ENCODE measurements at places on chromosomes 11 and 22. TPM values are rescaled to one million over a fixed set of nuclear protein-coding genes. Genes with fewer than 3 reads are reported as not detected.

The TYR gene
- not detected for total RNA-seq

The MMP8 gene
- 1.3 TPM for total RNA-seq

The KCNJ11 gene
- 1.4 TPM for total RNA-seq

The BAIAP2L2 gene
- not detected for total RNA-seq

The MS4A15 gene
- not detected for total RNA-seq

The GDPD4 gene
- total RNA-seq, result not detected

The RCOR2 gene
- 1.9 TPM for total RNA-seq

The SIRT3 gene
- total RNA-seq, result 7.3 TPM

The CBX6 gene
- total RNA-seq, result 43.1 TPM

The MS4A3 gene
- total RNA-seq, result 0.69 TPM

The CCDC87 gene
- total RNA-seq, result not detected

The PHOX2A gene
- 0.90 TPM for total RNA-seq

The NLRP6 gene
- total RNA-seq, result not detected

The ANO5 gene
- total RNA-seq, result 15.4 TPM

The HORMAD2 gene
- total RNA-seq, result not detected

The RFPL3 gene
- not detected for total RNA-seq

The OR2D2 gene
- total RNA-seq, result 0.53 TPM

The ZPR1 gene
- total RNA-seq, result 17.9 TPM

The MGAT3 gene
- 4.2 TPM for total RNA-seq

The IGSF9B gene
- 11.4 TPM for total RNA-seq

The GSC2 gene
- total RNA-seq, result not detected

The EP300 gene
- total RNA-seq, result 104 TPM

Data from urinary bladder (tissue), 4 donors.